ENCODE measurements at places on chromosomes 1 and 21.

DNA sequence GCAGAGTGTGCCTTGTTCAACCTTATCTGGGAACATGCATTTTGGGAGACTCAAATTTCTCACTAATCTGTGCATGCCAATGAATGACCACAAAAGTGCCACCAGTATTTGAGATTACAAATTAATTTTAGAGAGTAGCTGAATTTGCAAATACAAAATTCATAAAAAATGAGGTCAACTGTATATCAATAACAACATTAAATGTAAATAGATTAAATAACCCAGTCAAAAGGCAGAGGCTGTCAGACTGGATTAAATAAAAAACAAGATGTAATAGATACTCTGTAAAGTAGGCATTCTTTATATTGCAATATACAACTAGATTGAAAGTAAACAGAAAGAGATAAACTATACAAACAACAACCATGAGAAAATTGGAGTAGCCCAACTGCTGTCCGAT lies 5.5 kb upstream of the KRTAP10-3 start:
- ATAC-seq: no peak

- ATAC-seq: peak; percentile 68
These were observed 479.2 kb upstream of the LRRC7 start for GRCh38 chr1:69088571-69088970.

DNA sequence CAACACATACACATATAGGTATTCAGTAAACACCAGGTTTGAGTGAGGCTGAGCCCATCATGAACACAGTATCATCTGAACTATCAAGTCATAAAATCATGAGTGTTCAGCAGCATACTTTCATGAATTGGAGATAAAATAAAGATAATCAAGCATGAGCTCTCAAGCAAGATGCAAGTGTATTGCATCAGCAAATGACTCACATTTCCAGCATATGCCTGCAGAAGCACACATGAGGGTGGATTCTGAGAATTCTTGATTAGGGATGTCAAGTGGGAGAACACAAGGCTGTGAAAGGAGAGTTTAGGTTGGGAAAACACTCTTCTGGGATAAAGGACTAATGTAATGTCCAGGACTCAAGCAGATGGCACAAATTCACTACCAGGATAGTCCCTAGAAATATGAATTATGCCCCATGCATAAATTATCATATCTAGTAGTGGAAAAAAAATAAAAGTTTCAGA lies 299.2 kb downstream of the SRGAP2C start:
- peak; percentile 99 for ATAC-seq

DNA sequence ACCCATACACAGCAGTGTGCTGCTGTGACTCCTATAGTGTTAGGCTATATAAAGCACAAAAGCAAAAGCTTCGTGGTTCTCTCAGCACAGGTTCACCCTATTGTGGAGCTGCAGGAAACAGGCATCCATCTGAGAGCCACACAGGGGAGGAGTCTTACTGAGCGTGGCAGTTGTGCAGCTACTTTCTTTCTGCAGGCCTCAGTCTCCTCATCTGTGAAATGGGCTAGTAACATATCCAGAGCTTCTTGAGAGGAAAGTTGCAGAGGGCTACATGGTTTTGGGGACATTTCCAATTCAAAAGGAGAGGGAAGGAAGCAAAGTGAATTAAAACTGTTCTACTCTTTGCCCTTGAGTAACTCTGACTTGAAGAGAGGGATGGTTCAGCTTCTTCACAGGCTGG lies 142.0 kb downstream of the FOXD2 start:
- no peak for ATAC-seq

DNA sequence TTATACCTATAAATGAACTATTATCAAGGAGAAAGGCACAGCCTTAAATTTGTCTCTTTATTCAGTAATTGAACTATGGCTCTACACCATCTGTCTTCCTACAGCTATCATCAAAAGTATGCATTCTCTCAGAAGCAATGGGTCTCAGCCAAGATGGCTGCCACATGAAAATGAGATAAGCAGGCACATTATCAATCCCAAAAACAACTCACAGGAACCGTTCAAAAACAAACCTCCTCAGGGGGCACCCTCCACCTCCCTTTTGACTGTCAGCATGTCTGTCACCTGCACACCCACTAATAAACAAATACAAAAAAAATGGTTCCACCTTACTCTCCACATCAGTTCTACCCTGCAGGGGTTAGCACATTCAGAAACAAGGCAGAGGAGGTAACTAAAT lies 23.6 kb downstream of the KIAA0319L start:
- no peak for ATAC-seq

DNA sequence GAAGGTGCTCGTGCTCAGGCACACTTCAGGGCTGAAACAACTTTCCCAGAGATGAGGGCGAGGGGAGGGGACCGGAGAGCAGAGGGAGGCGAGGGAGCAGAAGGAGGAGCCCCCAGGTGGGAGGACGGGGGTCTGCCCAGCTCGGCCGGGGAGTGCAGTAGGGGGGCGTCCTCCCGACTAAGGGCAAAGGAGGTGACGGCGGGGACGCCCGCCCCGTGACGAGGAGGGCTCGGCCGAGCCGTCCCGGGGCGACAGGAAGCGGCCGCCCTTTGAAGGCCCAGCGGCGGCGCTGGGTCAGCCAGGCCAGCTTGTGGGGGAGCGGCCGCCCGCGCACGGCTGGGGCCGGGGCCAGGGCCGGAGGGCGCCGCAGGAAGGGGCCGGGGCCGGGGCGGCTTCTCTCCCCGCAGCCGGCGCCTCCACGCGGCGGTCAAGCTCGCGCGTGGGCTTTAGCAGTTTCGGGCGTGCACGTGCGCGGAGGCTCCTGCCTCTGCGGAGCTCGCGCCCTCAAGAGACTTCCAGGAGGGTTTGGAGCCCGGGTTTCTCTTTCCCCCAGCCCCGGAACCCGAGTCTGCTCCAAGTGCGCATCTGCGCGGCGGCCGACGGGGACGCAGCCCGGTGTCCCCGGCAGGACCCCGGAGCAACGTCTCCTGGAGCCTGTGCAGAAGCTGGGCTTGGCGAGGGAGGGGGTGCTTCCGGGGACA lies 100.8 kb upstream of the SLC45A1 start:
- peak; percentile 83 for ATAC-seq

DNA sequence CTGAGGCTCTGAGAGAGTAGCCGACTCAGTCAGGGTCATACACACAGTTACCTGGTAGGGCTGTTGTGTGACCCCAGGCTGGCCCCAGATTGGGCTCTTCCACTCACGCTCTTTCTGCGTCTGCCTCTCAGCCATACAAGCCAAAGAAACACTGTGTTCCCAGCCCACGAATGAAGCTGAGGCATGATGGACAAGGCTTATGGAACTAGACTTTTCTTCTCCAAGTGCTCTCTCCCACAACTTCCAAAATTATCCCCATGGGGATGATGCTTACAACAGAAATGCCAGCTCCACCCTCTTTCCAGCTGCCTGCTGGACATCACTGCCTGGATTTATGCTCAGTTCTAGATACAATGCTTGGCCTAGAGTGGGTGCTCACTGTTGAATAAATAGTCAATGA lies 102.8 kb upstream of the JUN start:
- peak; percentile 35 for ATAC-seq

DNA sequence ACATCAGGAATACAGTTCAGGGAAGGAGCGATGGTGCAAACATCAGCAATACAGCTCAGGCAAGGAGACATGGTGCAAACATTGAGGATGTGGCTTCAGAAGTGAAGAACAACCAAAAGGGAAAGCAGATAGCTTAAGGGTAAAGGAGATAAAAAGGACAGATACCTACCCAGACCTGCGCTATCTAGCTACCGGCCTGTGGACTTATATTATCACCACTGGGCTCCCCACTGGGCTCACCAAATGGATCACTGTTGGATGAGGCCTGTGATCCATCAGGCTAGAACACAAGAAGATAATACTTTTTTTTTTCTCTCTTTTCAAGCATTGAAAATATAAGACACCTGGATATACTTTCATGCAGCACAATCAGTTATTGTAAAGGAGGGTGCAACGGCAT lies 44.7 kb upstream of the C8B start:
- no peak for ATAC-seq

GRCh38 chr1:21530368-21531016 lies 21.3 kb downstream of the ALPL start:
- ATAC-seq: no peak

DNA sequence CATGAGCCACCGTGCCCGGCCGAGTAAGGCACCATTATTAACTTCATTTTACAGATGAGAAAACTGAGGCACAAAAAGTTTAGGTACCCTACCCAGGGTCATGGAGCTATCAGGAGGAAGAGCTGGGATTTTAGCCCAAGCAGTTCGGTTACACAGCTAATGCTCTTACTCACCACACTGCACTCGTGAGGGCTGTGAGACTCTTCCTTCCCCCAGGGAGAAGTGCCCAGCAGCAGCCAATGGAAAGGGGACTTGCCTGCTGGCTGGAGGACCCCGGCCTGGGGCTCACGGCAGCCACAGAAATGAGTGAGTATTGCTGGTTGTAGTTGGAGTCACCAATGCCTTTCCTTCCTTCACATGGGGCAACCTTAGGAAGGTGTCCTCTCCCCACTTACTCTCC lies 5.2 kb upstream of the CSF1 start:
- ATAC-seq: no peak

GRCh38 chr1:26986658-26987057 lies 6.8 kb upstream of the TRNP1 start:
- no peak for ATAC-seq
